Uterus (tissue), 4 donors: ENCODE measurements at places on chromosomes 6 and 20. TPM values are rescaled to one million over a fixed set of nuclear protein-coding genes. Genes with fewer than 3 reads are reported as not detected.

The CALHM4 gene
- not detected for total RNA-seq

The EDN1 gene
- total RNA-seq = 10.9 TPM

GRCh38 chr6:7727946-7728854 lies 2.3 kb downstream of the BMP6 start:
- no peak for DNase-seq

- DNase-seq = no peak
These were observed 5.4 kb downstream of the CTNNBL1 start for GRCh38 chr20:37699202-37699601.

DNA sequence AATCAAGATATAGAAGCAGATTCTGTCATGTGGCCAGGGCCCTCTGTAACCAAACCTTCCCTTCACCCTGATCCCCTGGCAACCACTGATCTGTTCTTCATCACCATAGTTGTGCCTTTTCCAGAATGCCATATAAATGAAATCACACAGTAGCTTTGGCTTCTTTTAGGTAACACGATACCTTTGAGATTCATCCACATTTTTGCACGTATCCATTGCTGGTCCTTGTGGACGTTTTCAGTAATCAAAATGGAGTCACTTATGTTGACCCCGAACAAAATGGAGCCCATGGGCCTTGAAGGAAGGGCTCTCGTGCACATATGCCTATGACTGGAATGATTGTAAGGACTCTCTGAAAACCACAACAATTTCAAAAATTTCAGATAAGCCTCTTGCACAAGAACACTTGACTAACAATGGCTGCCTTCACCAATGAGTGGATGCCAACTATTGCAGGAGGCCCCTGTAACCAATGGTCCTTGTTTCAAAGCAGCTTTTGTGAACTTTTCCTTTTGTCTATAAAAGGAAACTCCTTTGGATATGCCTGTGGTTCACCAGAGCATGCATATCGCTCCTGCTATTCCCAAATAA lies 84.3 kb upstream of the RALY start:
- DNase-seq = no peak
